Activated naive CD4-positive, alpha-beta T cell treated with anti-CD3 and anti-CD28 coated beads for 36 hours (primary cell): ENCODE measurements at places on chromosomes 2 and 18. TPM values are rescaled to one million over a fixed set of nuclear protein-coding genes. Genes with fewer than 3 reads are reported as not detected.

Gene C2orf78
- total RNA-seq, result not detected

Gene CELF4
- not detected for total RNA-seq

Gene CERKL
- not detected for total RNA-seq

Gene SIGLEC15
- total RNA-seq, result not detected

Gene LYPD1
- total RNA-seq, result not detected

Gene IL36A
- total RNA-seq, result not detected

Gene DPYSL5
- total RNA-seq, result 0.07 TPM

GRCh38 chr2:129165006-129165405, 814.5 kb upstream of the RAB6C start:
- DNase-seq, result no peak
- no peaks in the 10 kb centered on the region for H3K36me3 ChIP-seq
- no peak overlapping the region for H3K4me3 ChIP-seq
- H3K27me3 ChIP-seq, result no peaks in the 10 kb centered on the region
- H3K4me1 ChIP-seq, result no peaks in the 10 kb centered on the region

DNA sequence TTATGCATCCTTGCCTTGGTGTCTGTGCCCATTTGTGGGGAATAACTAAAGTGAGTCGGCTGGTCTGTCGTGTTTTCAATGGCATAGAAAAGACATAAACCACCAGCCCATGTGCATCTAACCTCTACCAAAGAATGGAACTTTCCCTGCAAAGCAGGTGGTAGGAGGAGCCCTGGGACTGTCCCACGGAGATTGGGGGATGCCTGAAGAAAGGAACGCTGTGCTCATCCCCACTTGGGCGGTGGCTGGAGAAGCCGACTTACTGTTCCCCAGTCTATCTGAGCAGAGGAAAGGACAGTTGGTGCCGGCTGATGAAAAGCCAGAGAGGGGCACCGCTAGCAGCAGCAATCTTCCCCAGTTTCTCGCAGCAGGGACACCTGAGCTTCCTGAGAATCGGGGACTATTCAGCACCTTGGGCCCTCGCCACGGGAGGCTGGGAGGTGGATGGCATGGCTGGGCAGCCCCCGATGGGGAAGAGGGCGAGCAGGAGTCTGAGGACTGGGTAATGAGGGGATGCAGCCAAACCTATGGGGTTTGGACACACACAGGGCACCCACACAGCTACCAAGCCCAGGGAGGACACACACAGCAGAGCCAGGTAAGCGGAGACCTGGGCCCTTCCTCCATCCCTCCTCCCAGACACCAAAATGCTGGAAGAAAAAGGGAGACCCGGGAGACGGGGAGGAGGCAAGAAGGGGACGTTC, 53.7 kb upstream of the AGAP1 start:
- H3K27me3 ChIP-seq, result peaks cover 8% of the 10 kb centered on the region
- no peak for DNase-seq
- H3K27ac ChIP-seq, result no peak overlapping the region
- H3K36me3 ChIP-seq, result no peaks in the 10 kb centered on the region
- no peaks in the 10 kb centered on the region for H3K4me1 ChIP-seq
- no peak overlapping the region for H3K4me3 ChIP-seq

DNA sequence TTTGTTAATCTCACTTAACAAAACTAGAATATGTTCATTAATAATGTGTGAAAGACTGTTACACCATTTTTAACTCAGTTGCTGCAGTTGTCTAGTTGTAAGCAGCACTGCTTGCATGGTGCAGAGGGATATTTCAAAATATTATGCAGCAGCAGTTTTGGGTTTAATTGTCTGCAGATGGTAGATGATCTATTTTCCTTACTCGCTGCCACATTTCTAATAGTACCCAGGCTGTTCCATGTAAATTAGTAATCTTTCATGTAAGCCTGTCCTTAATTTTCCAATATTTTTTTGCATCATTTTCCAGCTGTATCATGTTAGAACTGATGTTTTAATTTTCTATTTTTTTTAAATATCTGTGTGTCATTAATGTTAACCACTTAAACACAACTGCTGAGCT, 488.1 kb upstream of the RAB12 start:
- no peaks in the 10 kb centered on the region for H3K4me1 ChIP-seq
- H3K36me3 ChIP-seq, result no peaks in the 10 kb centered on the region
- no peak overlapping the region for H3K27ac ChIP-seq
- no peaks in the 10 kb centered on the region for H3K27me3 ChIP-seq
- DNase-seq, result no peak
- no peak overlapping the region for H3K4me3 ChIP-seq

DNA sequence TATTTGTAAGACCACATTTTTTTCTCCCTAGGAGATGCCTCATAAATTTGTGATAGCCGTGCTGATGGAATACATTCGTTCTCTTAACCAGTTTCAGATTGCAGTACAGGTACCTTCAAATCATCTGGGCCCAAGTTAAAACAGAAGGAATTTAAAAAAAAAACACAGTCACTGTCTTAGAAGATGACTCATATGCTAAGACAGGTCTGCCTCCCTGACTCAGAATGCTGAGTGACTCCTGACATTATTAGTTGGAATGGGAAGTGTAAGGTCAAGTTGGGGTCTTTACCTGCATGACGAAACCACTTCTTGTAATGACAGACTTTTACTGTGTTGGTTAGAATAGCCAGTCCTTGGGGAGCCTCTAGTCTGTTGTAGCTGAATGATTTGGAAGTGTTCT, 26.3 kb downstream of the RMC1 start:
- peak overlapping the region; percentile 20 for H3K27ac ChIP-seq
- DNase-seq, result peak; percentile 36
- H3K4me3 ChIP-seq, result no peak overlapping the region
- no peaks in the 10 kb centered on the region for H3K27me3 ChIP-seq
- peaks cover 24% of the 10 kb centered on the region for H3K36me3 ChIP-seq

DNA sequence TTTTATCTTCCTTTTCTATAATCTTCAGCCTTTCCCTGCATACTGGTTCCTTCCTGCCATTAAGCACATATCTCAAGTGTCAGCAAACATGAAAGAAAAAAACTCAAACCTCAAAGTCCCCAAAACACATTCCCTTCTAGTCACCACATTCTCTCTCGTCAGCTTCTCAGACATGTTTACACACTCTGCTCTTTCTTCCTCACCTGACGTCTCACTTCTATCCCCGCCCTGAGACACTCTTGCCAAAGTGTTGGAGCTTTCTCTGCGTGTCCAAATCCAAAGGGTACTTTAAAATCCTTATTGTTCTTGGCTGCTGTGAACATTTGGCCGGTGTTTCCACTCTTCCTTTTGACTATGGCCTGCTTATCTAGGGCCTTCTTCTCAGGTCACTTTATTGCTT, 47.9 kb downstream of the SOX11 start:
- H3K27me3 ChIP-seq, result no peaks in the 10 kb centered on the region
- no peak overlapping the region for H3K27ac ChIP-seq
- no peak overlapping the region for H3K4me3 ChIP-seq
- no peaks in the 10 kb centered on the region for H3K4me1 ChIP-seq

DNA sequence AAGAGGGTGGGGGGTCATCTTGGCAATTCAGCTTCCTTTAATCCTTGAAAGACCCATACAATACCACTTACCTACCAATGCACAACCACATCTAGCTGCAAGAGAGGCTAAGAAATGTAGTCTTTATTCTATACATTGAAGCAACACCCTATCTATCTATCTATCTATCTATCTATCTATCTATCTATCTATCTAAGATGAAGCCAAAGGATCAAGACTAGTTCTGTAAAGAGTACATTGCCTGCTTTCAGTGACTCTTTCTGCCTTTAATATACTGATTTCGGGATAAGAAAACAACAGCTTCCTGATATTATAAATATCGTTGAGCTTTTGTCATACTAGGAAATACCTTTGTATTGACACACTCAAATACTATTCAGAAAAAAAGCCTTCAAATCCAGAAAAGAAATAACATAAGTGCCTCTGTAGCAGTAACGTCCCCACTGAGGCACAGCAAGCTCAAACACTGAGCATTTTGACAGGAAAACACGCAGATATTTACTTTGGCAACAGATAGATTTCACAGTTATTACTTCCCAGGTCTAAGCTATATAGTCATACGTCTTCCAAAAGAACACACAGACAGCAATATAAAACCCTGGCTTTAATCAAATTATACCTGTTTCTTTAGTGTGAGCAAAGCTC, 139.4 kb upstream of the SERTAD2 start:
- no peaks in the 10 kb centered on the region for H3K36me3 ChIP-seq
- H3K27me3 ChIP-seq, result no peaks in the 10 kb centered on the region
- no peaks in the 10 kb centered on the region for H3K4me1 ChIP-seq

DNA sequence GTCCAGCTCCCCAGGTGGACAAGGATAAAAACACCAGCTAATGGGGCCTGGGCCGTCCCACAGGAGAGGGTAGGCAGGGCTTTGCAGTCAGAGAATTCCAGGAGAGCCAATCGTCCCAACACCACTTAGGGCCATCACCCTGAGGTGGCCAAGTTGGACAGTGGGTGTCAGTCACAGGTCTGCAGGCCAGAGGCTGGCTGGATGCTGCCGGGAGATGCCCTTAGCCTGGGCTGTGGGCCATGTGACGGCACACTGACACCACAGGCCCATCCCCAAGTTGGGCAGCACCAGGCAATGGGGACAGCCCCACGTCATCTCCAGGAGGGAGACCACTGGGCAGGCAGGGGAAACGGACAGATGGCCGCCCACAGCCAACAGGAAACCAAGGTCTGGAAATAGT, 53.9 kb downstream of the KIF1A start:
- no peaks in the 10 kb centered on the region for H3K27me3 ChIP-seq
- DNase-seq, result no peak
- H3K4me1 ChIP-seq, result no peaks in the 10 kb centered on the region

DNA sequence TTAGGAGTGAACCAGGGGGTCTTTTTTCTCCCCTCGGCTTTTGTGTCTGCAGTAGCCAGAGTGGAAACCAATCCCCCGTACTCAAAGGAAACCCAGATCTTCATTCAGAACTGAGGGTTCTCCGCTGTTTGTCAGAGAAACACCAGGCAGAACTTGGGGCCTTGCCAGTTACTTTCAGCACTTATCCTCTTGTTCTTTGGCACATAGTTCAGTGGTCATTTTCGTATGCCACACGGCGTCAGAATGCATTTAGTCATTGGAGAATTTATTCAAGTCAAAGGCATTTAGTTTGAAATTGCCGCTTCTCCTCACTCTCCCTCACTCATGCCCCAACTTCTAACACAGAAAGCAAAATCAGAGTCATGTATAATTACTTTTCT, 102.9 kb downstream of the CABLES1 start:
- H3K27me3 ChIP-seq, result no peaks in the 10 kb centered on the region
- no peak overlapping the region for H3K27ac ChIP-seq
- peak overlapping the region; percentile 48 for H3K4me3 ChIP-seq
- DNase-seq, result no peak
- H3K36me3 ChIP-seq, result no peaks in the 10 kb centered on the region

DNA sequence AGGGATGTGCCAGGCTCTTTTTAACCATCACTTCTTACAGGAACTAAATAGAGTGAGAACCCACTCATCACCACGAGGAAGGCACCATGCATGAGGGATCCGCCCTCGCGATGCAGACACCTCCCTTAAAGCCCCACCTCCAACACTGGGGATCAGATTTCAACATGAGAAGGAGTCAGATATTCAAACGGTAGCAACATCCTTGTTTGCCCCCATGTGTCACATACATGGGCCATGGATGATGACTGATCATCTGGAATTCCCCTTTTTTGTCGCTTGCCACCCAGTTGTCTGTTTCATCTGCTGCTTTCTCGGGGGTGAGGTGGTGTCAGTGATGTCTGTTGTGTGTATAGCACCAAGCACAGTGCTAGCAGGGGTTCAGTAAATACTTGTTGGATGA, 57.9 kb downstream of the NCK2 start:
- peaks cover 33% of the 10 kb centered on the region for H3K36me3 ChIP-seq
- peak overlapping the region; percentile 86 for H3K27ac ChIP-seq

GRCh38 chr2:199718074-199718473, 132.9 kb downstream of the FTCDNL1 start:
- DNase-seq, result no peak
- no peak overlapping the region for H3K27ac ChIP-seq
- H3K4me3 ChIP-seq, result no peak overlapping the region
- no peaks in the 10 kb centered on the region for H3K4me1 ChIP-seq
- H3K36me3 ChIP-seq, result no peaks in the 10 kb centered on the region

GRCh38 chr2:43455731-43456642, 139.9 kb downstream of the THADA start:
- no peak for DNase-seq
- H3K27ac ChIP-seq, result no peak overlapping the region
- no peak overlapping the region for H3K4me3 ChIP-seq

DNA sequence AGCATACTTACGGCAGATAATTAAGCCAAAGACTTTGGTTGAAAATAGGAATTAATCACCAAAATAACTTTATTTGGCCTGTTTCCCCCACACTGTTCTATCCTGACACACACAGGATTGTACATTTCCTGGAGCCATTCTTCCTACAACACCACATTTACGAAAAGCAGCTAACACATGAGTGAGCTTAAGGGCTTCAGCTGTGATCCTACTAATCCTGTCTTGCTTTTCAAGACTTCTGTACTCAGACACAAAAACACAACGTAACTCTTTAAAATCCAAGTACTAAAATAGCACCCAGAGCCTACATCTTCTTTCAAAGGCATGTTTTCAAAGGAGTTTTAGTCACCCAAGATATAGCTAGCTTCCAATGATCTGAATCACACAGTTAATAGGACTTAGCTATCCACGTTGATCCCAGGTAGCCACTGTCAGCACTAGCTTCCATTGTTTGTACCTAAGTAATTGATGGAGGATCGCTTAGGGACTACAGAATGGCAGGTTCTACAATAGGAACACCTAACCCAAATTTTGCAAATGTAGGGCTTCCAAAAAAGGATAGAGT, 42.8 kb upstream of the TTC39C start:
- H3K4me1 ChIP-seq, result peaks cover 59% of the 10 kb centered on the region
- no peak overlapping the region for H3K4me3 ChIP-seq
- no peaks in the 10 kb centered on the region for H3K27me3 ChIP-seq
- no peaks in the 10 kb centered on the region for H3K36me3 ChIP-seq
- H3K27ac ChIP-seq, result no peak overlapping the region

DNA sequence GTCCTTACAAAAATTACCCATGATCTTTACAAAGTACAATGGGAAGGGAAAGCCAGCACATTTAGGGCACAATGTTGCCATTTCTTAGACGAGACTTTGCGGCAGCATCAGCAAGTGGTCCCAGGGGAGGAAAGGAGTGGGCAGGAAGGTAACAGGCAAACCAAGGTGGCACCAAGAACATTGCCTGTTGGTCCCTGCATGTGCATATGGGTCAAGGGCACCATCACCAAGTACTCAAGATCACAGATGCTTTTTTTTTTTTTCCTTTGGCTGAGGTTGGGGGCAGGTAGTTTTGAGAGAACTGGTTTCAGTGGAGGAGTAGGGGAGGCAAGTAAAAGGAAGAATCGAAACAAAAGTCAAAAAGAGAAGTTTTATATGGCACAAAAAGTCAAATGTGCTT, 752 bp upstream of the CYTIP start:
- H3K4me1 ChIP-seq, result peaks cover 44% of the 10 kb centered on the region
- H3K27ac ChIP-seq, result peak overlapping the region; percentile 100
- peak; percentile 59 for DNase-seq
- peak overlapping the region; percentile 97 for H3K4me3 ChIP-seq
- peaks cover 56% of the 10 kb centered on the region for H3K36me3 ChIP-seq
- H3K27me3 ChIP-seq, result no peaks in the 10 kb centered on the region

GRCh38 chr2:206389164-206389563, 54.2 kb upstream of the ADAM23 start:
- no peaks in the 10 kb centered on the region for H3K36me3 ChIP-seq
- DNase-seq, result no peak
- H3K27ac ChIP-seq, result no peak overlapping the region
- H3K4me3 ChIP-seq, result no peak overlapping the region
- no peaks in the 10 kb centered on the region for H3K27me3 ChIP-seq
- H3K4me1 ChIP-seq, result no peaks in the 10 kb centered on the region
